ENCODE measurements at places on chromosomes 1 and 21.

- no peak for DNase-seq
Measured at GRCh38 chr21:46459024-46459355, 299 bp downstream of the DIP2A start.

- DNase-seq: no peak
Measured at GRCh38 chr21:28099001-28099705, 893.5 kb downstream of the LTN1 start.

GRCh38 chr1:212918824-212919223, 31.5 kb upstream of the VASH2 start:
- DNase-seq: no peak

- DNase-seq: no peak
Measured at GRCh38 chr1:199590708-199591107, 436.8 kb upstream of the NR5A2 start.

- no peak for DNase-seq
Measured at GRCh38 chr1:9823693-9823942, 147 bp downstream of the CLSTN1 start.

DNA sequence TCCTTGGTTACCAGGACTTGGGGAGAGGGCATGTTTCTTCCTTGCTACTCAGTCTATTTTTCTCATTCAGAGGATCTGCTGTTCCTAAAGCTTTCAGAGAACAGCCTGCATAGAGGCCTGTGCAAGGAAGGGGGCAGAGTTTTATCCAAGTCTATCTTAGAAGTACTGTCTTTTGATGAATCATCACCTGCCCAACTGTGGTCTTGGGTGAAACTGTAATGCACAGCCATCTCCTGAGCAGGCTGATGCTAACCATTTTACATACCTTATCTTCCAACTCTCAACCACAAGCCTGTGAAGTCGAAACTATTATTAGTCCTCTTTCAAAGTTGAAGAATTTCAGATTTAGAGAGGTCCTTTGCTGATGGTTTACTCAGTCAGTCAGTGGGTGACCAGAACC, 368.0 kb downstream of the HHAT start:
- DNase-seq: no peak

- peak; percentile 29 for DNase-seq
Measured at GRCh38 chr1:65068202-65069010, 79.6 kb upstream of the AK4 start.

DNA sequence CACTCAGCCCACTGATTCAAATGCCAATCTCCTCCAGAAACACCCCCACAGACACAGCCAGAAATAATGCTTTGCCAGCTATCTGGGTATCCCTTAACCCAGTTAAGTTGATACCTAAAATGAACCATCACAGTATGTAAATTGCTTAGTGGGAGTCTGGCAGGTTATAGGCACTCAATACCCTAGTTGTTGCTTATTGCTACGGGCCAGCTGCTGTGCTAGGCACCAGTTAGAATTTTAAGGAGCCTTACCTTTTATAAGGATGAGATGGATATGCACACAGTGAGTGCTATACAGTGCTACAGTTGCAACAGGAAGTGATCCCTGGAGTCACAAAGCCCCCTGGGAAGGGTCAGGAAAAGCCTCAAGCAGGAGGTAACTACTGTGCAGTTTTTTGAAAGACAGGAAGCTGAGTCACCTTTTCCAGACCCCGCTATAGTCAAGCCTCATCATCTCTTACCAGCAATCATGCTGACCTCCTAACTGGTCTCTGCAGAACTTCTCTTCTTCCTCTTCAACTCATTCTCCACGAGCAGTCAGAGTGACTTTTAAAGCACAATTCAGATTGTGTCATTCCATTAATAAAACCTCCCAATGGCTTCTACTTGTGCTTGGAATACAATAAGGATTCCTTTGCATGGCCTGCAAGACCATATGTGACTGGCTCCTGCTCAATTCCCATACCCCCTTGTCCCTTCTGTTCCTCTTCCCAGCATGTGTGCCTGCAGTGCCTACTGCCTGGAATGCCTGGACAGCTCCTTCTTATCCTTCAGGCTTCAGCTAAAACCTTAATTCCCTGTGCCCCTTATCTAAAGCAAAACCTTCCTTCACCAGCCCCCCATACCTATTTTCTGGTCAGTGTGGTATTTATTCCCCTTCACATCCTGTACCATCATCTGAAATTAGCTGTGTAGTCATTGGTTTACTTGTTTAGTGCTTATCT, 10.4 kb upstream of the TLR5 start:
- DNase-seq: no peak

DNA sequence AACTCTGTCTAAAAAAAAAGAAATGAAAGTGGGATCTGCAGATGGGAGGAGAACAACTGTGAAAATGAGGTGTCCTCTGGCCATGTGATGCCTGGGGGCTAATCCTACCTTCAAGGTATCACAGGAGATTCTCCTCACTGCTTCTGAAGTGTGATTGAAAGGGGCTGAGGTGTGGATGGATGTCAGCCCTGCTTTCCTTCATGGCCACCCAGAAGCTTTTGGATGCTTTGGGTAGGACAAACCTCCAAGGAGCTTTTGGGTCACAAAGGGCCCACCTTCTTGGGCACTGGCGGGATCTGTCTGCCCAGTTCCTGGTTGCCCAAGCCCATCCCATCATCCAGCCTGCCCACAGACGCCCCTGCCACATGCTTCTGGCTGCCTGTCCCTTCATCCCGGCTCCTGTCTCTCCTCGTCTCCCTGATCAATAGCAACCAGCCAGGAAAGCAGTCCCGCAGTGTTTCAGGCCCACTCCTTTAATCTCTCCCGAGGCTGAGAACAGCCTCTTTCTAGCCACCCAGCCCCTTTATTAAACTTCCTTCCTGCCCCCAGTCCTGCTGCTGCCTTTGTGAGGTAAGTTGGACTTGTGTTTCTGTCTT, 87.2 kb downstream of the MAN1C1 start:
- no peak for DNase-seq

All from activated CD4-positive, alpha-beta memory T cell treated with anti-CD3 and anti-CD28 coated beads for 36 hours (primary cell).